NCI-H1417 (cell line): ENCODE measurements at places on chromosomes 3 and 15.
A peak's percentile ranks its signal among the peaks of the same experiment; 100 is the strongest.

DNA sequence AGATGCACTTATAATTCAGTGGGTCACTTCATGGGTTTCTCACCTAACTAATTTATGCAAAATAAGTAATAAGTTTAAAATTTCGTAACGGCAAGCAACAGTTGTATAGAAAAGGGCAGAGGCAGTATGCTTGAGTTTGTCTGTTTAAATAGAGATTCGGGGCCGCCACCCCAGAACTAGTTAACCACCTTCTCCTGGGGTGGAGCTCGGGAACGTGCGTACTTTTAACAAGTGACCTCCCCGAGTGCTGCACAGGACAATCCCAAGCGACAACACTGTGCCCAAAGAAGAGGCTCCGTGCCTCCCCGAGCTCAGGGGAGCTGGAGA is 439 bp downstream of the SSR3 start:
- no peak for DNase-seq

DNA sequence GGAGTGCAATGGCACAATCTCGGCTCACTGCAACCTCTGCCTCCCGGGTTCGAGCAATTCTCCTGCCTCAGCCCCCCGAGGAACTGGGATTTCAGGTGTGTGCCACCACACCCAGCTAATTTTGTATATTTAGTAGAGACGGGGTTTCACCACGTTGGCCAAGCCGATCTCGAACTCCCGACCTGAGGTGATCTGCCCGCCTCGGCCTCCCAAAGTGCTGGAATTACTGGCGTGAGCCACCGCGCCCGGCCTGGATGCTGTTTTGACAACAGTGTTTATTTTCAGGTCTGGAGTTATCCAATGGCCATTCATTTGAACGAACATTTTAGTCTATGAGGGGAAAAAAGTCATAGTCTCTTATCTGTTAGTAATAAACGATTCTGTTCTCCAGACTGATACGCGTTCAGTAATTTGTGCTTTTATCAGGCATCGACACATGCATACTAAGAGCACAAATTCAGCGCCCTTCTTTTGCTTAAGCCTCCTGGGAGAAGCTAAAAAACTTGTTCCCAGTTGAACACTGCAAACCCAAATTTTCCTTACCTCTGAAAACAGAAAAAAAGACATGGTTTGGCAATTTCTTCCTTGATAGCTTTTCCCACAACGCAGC is 1.3 kb downstream of the B3GALNT1 start:
- DNase-seq = no peak

DNA sequence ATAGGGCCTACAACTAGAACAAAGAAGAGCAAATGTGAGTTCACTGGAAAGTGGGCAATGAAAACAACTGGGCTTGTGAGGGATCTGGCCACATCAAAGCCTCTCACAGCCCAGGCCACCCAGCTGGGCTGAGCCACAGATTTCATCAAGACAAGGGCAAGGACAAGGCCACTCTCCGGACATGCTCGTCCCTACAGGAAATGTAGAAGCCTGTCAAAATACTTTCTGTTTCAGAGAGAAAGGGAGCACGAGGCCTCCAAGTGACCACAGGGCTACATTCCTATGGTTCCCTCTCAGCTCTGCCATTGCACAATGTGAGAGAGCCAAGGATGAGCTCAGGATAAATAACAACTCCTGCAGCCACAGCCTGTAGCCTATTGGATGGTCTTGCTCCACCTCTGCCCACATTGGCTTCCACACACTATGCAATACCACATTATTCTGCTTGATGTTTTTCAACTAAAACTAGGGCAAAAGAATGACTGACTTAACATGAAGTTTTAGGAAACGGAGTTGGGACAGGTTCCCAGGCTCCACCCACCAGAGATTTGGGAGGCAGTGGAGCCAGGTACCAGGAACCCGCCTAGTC is 12.1 kb downstream of the TBC1D2B start:
- DNase-seq = no peak

GRCh38 chr3:136069933-136070332 is 104.4 kb downstream of the PPP2R3A start:
- DNase-seq = no peak

DNA sequence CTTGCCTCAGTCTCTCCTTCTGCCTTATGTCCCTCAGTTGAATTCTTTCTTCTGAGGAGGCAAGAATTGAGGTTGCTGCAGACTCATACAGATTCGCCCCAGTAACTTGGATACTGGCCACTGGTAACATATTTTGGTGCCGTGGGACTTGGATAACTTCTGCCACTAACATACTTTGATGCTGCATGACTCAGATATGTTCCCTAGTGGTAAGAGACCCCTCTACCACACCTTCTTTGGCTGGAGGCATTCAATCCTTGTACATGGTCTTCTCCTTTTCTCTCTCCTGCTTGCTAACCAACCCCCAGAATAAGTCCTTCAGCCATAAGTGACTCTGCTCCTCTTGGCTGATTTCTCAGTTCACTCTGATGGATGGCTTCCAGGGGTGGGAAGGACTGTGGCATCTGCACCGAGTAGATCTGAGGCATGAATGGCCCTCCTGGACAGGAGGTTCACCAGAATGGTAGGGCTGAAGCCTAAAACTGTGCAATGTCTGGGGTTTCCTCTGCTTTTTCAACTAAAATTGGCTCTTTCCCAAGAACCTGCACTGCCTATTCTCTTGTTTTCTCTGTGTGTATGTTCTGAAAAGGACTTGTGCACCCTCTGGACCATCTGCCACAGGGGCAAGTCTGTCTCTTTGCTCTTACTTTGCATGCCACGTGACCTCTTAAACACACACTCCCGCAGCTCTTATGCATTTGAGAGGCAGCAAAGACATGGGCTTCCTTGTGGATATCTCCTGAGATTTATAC is 55.5 kb upstream of the FSTL1 start:
- no peak for DNase-seq

- peak; percentile 67 for DNase-seq
These were observed 20.3 kb upstream of the DGKG start for GRCh38 chr3:186382217-186382885.

GRCh38 chr3:37489355-37489754 is 315.0 kb upstream of the LRRFIP2 start:
- DNase-seq = no peak

- no peak for DNase-seq
These were observed 89.4 kb downstream of the IGF1R start for GRCh38 chr15:98737721-98738120.

DNA sequence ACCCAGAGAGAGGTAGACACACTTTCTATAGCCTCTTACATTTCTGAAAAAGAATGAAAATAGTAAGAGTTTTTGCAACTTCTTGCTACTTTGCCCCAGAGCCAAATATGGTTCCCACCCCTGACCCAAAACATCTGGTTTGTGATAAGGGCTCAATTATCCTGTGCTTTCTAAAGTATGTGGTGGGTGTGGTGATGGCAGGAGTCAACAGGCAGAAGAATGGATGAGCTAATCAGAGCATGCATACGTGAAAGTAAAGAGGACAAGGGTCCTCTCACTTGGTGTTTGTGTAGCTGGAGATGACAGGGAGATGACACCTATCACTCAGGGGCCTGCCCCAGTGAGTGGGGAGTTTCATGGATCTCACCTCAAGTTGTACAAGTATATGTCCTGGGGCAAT is 19.1 kb downstream of the KBTBD8 start:
- DNase-seq = no peak

DNA sequence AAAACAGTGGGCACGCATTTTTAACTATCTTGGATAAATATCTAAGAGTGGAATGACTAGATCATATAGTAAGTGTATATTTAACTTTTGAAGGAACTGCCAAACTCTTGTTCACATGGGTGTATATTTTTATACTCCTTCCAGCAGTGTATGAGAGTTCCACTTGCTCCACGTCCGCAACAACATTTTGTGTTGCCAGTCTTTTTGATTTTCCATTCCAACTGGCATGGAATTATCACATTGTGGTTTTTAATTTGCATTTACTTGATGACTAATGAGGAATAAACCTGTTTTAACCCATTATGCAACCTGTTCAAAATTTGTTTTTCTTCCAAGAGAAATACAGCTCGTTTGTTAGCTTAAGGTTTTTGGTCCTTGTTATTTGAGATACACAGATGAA is 51.6 kb downstream of the ZNF621 start:
- DNase-seq = no peak

DNA sequence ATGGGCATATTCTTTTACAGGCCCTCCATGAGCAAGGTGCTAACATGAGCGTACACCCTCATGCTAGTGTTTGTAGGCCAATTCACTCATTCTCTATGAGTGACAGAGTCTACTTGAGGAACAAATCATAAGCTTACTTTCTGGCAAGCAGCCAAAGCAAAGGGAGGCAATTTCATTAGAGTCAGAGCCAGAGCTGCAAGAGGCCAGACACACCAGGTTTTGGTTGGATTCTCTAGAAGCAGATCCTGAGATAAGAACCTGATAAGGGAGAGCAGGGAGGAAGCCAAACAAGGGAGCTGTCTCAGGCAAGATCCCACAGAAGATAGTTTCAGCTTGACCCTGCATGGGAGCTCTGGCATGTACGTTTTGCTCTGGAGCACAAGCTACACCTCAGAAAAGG is 214.1 kb upstream of the CTNNB1 start:
- DNase-seq = no peak

DNA sequence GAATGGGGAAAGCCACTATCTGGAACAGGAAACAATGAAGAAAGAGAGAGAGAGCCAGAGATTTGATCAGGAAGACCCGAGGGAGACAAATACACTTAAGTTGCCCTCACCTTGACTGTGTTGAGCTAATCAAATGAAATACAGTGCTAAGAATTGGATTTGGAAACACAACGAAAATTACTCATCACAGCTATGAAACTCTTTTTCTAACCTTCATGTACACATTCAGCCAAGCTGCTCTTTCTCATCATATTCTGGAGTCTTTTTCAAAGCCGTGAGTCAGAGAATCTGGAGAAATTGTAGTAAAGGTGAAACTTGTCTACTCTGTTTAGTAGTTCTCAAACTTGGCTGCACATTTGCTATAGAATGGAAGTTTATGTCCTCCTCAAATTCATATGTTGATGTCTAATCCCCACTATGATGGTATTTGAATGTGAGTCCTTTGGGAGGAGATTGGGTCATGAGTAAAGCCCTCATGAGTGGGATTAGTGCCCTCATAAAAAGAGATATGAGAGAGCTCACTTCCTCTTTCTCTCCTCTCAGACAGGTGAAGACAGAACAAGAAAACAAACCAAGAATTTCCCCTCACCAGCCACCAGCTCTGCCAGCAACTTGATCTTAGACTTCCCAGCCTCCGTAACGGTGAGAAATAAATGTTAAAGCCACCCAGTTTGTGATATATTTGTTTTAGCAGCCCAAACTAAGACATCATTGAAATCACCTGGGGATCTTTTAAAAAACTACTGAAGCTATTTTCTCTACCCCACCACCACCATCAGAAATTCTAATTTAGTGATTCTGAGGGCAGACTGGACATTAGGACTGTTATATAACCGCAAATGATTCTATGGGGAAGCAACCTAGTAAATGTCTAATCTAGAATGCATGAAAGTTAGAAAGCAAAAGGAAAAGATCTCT is 143.6 kb upstream of the GRM7 start:
- no peak for DNase-seq

GRCh38 chr3:10242182-10243065 is 5.8 kb upstream of the TATDN2 start:
- no peak for DNase-seq

DNA sequence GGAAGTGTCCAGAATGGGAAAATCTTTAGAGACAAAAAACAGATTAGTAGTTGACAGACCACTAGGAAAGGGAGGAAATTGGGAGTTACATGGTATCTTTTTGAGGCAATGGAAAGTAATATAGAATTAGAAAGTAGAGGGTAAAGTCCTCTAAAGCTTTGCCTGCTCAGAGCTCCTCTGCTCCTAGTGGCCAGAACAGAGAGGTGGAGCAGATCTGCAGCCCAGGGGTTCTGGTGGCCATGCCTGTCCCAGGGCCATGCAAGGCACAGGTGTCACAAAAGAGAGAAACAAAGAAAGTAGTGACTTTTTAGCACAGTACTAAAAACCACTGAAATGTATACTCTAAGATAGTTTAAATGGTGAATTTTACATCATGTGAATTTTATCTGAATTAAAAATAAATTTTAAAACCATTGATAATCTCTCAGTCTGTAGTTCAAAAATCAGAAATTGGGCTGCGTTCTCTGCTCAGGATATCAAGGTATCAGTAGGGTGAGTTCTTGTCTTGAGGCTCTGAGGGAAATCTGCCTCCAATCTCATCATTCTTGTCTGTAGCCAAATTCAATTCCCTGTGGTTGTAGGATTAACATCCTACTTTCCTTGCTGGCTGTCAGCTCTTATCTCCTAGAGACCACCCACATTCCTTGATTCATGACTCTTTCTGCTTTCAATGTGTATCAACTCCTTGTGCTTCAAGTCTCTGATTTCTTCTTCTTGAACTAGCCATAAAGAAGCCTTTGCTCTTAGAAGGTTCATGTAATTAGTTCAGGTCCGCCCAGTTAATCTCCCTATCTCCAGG is 23.6 kb downstream of the PYGO1 start:
- DNase-seq = no peak

DNA sequence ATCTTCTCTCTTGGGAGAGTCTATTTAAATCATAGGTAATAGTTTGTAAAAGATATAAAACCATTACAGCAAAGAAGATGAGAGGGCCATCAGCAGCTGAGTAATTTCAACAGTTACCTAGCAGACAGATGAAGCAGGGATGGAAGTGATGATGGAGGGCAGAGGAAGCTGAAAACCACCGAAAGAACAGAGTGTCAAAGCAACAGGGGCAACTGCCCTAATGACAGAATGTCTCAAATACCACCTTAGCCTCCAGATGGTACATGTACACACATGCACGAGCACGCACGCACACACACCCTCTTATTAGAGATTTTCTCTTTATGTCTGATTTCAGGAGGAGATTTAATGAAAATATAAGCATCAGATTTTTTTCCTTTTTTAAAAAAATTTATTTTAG is 64.5 kb downstream of the NEDD4 start:
- DNase-seq = no peak

DNA sequence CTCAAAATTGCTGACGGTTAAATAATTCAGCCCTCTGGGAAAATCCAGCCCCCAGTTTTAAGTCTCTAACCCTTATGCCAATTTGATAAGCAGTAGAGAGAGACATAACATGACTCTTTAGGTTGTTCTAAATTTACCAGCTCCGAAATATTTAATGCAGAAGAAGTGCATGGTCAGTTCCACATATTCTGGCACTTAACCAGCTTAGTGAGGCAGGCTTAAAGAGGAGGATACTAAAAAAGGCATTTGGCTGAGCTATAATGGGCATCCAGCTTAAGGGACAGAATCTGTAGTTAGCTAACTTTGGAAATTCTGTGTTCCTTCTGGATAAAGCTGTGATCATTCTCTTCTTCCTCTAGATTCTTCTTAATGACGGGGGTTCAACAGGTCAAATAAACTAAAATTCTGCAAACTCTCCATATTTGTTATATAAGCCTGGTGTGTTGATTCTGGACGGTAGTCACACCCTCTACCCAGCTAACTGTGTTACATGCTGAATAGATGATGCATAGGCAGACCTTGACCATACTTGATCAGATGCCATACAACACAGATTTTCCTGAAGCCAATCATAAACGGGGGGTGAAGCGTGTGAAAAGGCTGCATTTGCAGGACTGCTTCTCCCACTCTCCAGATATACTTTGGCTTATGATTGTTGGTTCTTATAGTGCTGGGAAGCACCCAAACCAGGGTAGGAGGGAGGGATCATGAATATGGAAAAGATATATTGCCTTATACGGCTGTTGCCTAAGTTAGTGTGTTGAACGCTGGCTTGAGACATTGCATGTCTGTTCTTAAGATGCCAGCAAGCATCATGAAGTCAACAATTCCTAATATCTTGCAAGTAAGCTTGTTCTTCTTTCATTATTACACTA is 118.4 kb downstream of the FGF12 start:
- no peak for DNase-seq
